ENCODE measurements at places on chromosomes 16 and 17. TPM values are rescaled to one million over a fixed set of nuclear protein-coding genes. Genes with fewer than 3 reads are reported as not detected.
A peak's percentile ranks its signal among the peaks of the same experiment; 100 is the strongest.

Gene C16orf90
- polyA plus RNA-seq, result not detected

Gene NAE1
- polyA plus RNA-seq, result 42.4 TPM

Gene JUP
- 31.0 TPM for polyA plus RNA-seq

Gene NEUROD2
- 0.05 TPM for polyA plus RNA-seq

- DNase-seq, result no peak
Measured at GRCh38 chr16:11597235-11598095, 10.7 kb upstream of the LITAF start.

- no peak for DNase-seq
Measured at GRCh38 chr16:54015147-54015546, 271.4 kb downstream of the IRX3 start.

GRCh38 chr17:77245162-77245926, 104.6 kb downstream of the SEC14L1 start:
- DNase-seq, result no peak

DNA sequence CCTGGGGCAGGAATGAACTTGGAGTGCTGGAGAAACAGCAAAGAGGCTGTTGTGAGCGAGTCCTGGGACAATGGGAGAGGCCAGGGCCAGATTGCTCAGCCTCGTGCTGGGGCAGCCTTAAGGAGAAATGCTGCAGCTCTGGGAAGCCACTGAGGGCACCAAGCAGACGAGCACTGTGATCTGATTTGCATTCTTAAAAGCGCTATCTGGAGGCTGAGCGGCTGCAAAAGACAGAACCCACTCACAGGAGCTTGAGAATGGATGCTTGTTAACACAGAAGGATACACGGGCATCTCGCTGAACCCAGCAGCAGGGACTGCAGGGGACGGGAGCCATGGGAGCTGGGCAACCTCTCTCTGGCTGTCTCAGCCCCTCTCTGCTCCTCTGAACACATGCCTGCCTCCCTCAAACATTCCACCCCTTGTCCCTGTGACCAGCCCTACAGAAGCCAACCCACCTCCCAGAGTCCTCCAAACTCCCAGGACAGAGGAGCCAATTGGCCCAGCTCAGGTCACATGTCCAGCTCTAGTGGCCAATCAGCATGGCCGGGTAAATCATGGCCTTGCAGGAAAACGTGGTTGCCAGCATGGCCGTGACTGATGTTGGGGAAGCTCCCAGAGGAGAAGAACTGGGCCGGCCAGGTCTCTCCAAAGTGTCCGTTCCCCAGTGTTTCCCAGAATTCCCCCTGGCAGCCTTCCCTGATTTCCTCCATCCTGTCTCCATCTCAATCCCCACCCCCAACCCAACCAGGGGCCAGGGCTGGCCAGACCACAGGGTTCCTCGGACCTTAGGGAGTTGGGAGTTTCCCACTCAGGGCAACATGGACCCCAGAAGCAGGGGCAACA, 60.3 kb downstream of the GSG1L start:
- DNase-seq, result no peak

- no peak for DNase-seq
Measured at GRCh38 chr16:1691956-1692355, 13.9 kb downstream of the JPT2 start.

- no peak for DNase-seq
Measured at GRCh38 chr16:27320261-27321012, 6.7 kb downstream of the IL4R start.

DNA sequence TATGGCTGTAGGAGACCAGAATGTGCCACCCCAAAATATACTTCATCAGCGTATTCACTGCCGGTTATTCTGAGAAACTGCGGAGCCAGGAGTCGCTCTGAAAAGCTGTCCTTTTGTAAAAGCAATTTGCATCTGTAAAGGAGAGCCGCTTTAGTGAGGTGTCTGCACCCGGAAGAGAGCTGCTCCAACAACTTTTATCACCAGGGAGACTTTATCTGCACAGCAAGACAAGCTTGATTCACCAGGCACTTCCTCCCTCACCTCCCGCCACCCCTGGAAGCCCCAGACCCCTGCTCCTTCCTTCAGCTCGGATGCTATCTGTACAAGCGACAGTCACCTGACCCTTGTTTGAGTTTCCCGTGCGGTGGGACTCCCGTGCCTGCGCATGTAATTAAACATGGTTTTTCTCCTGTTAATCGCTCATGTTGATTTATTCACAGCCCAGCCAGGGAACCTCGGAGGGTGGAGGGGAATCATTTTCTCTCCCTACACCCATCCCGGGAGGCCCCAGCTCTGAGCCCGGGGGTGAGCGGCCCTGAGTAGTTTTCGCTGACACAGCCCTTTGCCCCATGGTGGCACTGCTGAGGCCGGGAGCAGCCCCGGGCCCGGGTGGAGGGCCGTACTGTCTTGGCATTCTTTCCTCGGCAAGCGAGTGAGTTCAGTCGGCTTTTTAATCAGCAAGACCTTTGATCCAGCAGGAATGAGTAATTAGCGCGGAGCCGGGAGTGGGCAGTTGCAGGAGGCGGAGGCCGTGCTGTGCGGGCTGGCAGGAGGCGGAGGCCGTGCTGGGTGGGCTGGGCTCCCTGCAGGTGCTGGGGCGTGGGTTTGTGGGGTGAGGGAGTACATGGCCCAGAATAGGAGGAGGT, 222.7 kb upstream of the CIBAR2 start:
- no peak for DNase-seq

DNA sequence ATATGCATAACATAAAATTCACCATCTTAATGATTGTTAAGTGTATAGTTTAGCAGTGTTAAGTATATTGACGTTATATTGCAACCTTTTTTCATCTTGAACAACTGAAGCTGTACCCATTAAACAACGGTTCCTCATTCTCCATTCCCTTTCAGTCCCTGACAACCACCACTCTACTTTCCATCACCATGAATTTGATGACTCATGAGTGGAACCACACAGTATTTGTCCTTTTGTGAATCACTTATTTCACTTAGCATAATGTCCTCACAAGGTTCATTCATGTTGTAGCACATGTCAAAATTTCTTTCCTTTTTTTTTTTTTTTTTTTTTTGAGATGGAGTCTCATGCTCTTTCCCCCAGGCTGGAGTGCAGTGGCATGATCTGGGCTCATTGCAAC, 46.0 kb downstream of the HOXB1 start:
- no peak for DNase-seq

DNA sequence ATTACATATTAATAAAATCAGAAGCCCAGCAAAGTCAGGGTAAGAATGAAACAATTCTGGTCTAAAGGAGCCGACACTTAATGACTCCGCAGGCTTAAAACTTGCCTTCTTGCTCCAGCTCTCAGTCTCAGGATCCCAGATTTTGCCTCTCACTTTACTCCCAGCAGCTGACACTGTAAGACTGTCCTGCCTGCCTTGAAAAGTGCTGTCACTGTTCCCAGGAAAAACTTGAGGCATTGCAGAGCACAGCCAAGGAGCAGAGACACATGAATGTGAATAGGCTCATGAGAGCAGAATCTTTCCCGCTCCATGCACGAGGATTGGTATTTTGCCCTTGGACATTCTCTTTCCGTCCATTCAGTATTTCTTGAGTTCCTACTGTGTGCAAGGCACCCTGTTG, 457.6 kb upstream of the ZFHX3 start:
- no peak for DNase-seq

DNA sequence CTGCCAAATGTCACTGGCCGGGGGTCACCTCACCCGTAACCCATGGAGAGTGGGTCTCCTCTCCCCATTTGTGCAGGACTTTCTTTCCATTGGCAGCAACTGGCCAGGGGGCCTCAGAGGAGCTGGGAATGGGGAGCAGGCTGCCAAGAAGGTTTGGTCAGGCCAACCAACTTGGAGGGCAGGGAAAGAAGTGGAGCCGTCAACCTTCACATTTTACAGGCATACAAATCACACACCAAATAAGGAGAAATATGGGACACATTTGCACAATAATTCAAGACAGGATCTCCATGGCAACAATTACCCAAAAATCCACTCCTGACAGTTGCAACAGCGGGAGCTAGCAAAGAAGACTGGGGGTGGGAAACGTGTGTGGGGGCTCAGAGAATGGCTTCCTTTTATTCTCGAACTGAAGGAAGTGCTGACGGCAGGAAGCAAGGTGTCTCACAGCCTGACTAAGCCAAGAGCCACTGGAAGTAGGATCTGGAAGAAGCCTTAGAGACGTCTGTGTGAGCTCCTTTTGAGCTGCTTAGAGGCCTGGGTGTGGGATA, 20.9 kb downstream of the RPRML start:
- no peak for DNase-seq

- no peak for DNase-seq
Measured at GRCh38 chr17:33218698-33219601, 74.1 kb downstream of the ASIC2 start.

GRCh38 chr17:11797803-11798202, 199.5 kb downstream of the ZNF18 start:
- DNase-seq, result no peak

DNA sequence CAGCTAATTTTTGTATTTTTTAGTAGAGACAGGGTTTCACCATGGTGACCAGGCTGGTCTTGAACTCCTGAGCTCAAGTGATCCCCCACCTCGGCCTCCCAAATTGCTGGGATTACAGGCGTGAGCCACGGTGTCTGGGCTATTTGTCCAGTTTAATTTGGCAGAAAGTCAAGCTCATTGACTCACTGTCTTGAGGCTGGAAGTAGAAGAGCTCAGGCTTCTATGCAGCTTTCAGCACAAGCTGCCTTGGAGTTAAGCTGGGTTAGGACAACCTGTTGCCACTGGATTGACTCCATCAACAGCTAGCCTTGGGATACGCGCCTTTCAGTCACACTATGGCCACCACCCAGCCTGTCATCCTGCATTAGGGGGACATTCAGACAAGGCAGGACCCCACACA, 76.2 kb upstream of the DNAH17 start:
- DNase-seq, result no peak

DNA sequence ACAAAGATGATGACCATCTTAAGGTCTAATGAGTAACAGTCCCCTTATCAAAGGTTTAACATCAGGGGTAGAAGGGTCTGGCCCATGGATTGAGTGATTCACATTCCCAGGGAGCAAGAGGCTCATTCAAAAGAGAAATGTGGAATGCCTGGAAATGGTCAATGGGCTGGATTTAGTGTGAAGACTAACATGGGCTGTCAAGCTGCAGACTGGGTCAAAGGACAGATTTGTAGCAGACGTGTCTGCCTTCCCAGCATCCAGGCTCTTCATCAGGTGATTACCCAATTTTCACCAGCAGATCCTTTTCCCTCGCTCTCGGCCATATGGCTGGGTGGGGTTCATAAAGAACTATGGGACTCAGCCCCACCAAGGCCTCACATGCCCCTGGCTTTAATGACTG, 26.8 kb downstream of the DCUN1D3 start:
- no peak for DNase-seq

- DNase-seq, result no peak
Measured at GRCh38 chr17:74512036-74512435, 19.2 kb downstream of the CD300LB start.

GRCh38 chr17:27559506-27560481, 71.2 kb upstream of the LGALS9 start:
- DNase-seq, result peak; percentile 79

All from forelimb muscle (tissue), 1 donor.